ENCODE measurements at places on chromosomes 7 and 10. TPM values are rescaled to one million over a fixed set of nuclear protein-coding genes. Genes with fewer than 3 reads are reported as not detected.

GRCh38 chr10:101816913-101817336, 1.3 kb downstream of the OGA start:
- no peak for DNase-seq

GRCh38 chr7:156275292-156275691, 365.3 kb upstream of the RNF32 start:
- no peak for DNase-seq

Gene TAX1BP1
- 126 TPM for total RNA-seq

DNA sequence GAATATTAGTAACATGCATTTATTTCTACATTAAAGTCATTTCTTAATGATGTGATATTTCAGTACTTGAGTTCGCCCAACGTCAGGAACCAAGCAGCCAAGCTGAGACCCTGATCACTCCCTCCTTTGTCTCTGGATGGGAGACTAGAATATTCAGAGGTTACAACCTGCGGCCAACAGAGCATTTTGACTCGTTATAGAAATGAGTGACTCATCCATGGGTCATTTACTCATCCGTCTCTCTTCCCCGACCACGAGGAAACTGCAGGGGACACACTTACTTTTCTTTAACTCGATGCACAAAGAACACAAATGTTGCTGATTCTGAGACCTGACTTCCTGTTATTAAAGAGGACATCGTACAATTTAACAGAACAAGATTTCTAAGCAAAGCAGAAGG, 343.3 kb downstream of the FRMD4A start:
- DNase-seq: no peak

Gene UBTD1
- total RNA-seq: 16.1 TPM

Gene KCNH2
- total RNA-seq: 0.21 TPM

DNA sequence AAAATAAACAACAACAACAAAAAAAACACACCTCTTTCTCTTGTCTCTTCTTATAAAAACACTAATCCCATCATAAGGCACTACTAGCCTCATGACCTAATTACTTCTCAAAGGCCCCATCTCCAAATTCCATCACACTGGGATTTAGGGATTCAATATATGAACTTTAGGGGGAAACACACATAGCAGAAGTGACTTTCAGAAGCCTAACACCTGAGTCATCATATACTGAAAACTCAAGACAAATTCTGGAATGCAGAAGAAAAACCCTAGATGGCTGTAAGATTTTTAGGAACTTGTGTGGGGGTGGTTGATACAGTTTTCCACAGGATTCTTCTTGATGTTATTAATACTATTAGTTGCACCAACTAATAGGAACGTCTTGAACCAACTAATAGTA, 33.7 kb upstream of the CSTF2T start:
- DNase-seq: no peak

- DNase-seq: no peak
These were observed 193.9 kb upstream of the BMPER start for GRCh38 chr7:33711231-33712019.
